ENCODE measurements at places on chromosomes 2 and 18.

- DNase-seq, result peak; percentile 11
Observed at GRCh38 chr2:112646102-112646719, 472 bp downstream of the SLC20A1 start.

DNA sequence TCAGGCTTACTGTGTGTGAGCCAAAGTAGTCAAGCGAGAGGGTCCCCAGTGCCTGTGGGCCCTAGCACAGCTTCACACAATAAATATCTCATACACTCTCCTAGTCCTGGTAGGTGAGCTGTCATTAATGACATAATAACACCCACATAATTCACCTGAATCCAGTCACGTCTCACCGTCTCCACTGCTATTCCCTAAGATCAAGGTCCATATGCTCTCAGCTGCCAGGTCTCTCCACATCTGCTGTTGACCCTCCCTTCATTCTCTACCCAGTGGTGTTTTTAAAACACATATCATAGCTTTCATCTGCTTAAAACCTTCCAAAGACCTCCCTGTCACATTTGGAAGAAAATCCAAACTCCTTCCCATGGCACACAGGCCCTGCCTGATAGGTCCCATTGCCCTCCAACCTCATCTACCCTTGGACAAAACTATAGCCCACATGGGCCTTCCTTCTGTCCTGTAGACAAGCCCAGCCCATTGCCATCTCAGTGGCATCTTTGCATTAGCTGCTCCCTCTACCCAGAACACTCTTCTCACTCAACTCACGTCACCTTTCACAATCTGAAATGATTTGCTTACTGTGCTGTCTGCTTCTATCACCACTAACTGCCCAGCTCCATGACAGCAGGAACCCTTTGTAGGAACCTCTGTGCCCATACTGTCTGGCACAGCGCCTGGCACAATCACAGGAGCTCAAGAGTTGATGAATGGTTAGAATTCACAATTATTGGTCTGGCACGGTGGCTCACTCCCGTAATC, 7.5 kb downstream of the KCNG3 start:
- no peak for DNase-seq

- peak; percentile 52 for DNase-seq
Observed at GRCh38 chr2:159904127-159904958, 106.3 kb upstream of the CD302 start.

DNA sequence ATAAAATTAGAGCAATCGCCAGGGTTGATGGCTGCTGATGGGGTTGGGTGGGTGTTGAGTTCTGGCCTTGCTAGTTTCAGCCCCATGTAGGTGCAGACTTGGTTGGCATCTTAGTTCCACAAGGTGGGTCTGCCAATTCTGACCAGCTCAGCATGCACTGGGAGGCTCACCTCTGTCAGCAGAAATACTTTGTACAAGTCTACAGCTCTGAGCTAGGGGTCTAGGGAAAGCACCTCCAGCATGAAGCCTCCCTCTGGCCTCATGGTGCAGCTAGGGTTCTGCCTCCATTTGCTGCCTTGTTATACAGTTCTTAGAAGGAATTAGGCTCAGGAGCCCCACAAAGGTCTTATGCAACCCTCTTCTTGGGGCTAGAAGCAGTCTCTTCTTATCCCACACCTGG, 278.9 kb upstream of the HDAC4 start:
- DNase-seq, result no peak

DNA sequence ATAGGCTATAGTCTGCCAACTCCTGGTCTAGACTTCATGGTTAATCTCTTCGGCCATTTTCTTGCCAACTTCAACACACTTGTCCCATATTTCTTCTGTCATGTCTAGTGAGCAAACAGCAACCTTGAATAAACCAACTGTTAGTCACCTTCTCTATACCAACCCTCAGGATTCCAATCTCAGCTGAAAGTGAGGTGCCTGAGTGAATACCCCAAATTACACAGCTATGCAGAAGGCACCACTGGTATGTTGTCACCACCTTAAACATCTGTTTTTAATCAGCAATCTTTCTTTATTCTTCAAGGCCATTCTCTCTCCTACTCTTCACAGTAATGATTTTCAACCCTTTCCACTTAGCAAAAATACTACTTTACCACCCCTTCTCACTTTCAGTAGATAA, 39.3 kb downstream of the THOC1 start:
- DNase-seq, result no peak

Data from activated T-helper 1 cell treated with anti-CD3 and anti-CD28 coated beads, Interleukin-2, amount 50 U/mL, for 16 hours (primary cell).